ENCODE measurements at places on chromosomes 6 and 20.

- DNase-seq: no peak
Measured at GRCh38 chr6:72588155-72588554, 33.7 kb upstream of the KCNQ5 start.

GRCh38 chr20:43515628-43516027, 8.1 kb downstream of the L3MBTL1 start:
- DNase-seq: no peak

GRCh38 chr6:168956141-168956838, 297.4 kb downstream of the THBS2 start:
- no peak for DNase-seq

DNA sequence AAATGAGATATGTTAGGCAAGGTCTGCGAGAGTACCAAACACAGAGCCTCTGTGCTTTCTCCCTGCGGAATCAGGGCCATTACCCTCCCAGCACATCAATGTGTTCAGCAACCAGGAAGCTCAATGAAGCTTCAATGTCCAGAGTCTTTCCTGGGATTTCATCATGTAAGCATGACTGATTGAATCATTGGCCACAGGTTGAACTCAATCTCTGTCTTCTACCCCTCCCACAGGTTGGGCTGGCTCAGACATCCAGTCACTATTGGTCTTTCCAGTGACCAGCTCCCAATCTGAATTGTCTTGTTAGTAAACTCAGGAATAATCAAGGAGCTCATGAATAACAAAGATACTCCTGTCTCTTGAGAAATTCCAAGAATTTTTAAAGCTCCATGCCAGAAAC, 2.7 kb upstream of the DTD1 start:
- peak; percentile 30 for DNase-seq

DNA sequence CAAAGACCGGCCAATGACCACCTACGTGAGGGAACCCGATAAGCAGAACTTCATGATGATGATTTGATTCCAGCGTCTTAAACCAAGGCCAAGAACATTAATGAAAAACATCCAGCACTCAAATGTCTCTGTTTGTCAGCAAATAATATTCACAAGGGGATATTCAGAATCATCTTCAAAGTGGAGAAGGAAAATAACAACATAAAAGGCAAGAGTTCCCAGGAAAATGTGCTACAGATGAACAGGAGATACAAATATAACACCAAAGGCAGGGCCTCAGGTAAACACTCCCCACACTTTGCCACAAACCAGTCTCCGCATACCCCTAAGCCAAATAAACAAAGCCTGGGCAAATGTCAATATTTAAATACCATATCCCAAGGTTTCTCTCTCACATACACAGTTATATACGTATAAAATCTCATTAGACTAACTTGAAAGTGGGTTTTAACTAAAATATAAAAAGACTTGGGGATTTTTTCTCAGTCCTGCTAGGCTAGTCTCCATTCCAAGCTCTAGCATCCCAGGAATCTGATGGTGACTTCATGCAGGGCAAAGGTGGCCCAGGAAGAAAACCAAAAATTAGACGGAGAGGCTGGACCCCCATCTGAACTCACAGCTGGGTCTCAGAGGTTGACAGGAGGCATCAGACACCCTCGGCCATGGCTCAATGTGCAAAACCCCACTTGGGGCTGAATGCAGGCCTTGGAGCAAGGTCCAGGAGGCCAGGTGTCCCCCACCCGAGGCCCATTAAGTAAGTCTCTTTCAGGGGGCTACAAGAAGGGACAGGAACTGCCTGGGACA, 32.1 kb downstream of the TRAM2 start:
- DNase-seq: no peak

- DNase-seq: no peak
Measured at GRCh38 chr20:63624486-63624885, 2.4 kb downstream of the GMEB2 start.

DNA sequence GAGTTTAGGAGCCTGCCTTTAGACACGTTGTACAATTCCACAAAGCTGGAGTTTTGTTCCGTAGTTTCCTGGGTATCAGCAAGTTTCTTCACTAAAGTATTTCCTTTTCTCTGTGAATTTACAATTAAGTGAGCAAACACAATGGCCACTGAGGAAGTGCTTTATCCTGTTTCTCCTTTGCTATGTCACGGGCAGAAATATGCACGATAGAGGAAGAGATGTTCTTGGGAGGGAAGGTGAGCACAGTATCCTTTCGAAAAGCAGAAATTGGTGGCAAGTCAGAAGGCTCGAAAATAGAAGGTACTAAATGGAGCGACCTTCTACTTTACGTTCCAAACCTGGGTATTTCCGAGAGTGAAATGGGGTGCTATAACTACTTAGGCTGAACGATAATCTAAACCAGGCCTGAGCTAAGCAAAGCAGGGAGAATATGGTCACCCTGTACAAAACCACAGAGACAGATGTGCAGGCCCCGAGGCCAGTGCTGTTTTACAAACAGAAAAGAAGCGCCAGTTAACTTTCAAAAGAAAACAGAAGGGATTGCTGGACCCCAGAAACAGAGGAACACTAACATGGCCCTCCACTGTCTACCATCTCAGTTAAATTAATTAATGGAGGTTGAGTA, 259.6 kb downstream of the TBC1D7 start:
- no peak for DNase-seq

GRCh38 chr20:39358052-39358451, 395.9 kb downstream of the DHX35 start:
- no peak for DNase-seq

GRCh38 chr6:12119085-12119588, 107.0 kb downstream of the HIVEP1 start:
- DNase-seq: no peak

DNA sequence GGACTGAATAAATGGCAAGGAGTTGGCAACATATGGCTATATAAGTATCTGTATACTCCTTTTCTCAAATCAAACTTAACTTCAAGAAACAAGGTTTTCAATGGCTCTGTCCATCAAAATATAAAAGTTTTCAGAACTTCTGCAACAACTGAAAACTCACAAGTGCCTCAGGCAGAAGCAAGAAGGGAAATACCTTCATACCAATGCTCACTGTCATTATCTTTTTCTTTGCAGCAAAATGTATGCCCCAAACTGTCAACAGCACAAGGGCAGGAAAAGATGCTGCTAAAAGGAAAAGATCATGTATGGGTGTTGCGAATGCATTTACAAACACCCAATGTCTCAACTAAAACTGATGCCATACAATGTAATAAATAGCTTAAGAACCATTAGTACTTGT, 45.9 kb downstream of the PTPRK start:
- DNase-seq: no peak

GRCh38 chr6:96626759-96627364, 63.9 kb downstream of the FHL5 start:
- DNase-seq: no peak

- DNase-seq: no peak
Measured at GRCh38 chr6:30044630-30045029, 16.4 kb upstream of the POLR1H start.

DNA sequence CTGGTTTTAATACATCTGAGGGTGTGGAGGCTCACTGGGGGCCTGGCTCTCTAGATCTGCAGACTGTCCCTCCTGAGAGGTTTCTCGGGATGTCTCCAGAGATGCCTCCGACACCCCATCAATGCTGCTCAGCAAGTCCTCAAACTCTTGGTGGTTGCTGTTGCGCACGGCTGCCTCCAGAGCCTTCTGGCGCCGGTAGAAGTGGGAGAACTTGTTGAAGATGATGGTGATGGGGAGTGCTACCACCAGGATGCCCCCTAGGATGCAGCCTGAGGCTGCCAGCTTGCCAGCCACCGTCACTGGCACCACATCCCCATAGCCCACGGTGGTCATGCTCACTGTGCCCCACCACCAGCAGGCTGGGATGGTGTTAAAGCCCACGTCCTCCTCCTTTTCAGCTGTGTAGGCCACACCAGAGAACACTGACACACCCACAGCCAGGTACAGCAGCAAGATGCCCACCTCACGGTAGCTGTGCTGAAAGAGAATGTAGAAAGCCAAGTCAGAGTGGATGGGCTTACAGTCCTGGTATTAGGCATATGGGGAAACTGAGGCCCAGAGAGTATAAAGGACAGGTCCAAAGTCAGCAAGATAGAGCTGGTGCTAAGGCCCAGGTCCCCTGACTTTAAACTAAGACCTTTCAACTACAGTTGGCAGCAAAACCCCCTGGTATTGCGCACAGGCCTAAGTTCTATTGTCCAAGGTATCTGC, 5.9 kb downstream of the KCNS1 start:
- no peak for DNase-seq

GRCh38 chr6:169074526-169074925, 179.1 kb downstream of the THBS2 start:
- DNase-seq: no peak

DNA sequence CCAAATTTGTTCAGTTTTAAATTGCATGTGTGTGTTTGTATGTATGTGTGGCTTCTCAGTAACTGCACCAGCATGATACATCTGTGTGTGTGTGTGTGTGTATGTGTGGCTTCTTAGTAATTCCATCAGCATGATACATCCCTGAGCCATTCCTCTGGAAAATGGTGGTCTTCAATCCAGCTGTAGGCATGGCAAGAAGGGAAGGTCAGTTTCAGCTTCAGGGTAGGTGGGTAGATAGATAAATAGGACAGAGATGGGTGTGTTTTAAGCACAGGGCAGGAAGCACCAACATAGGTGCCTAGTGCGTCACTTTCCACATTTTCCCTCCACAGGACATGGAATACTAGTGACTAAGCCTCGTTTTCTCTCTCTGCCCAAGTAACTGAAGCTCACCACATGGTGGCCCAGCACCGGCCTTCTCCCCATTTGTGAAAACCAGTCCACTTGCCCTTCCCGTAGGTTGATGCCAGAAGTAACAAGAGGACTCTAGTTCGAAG, 82.9 kb downstream of the RPP40 start:
- no peak for DNase-seq

Measured in Panc1 (cell line).